Epithelial cell of alveolus of lung (primary cell): ENCODE measurements at places on chromosomes 7 and 10. TPM values are rescaled to one million over a fixed set of nuclear protein-coding genes. Genes with fewer than 3 reads are reported as not detected.

The SCART1 gene
- 0.26 and 1.4 TPM in 2 replicates for total RNA-seq

The CALML5 gene
- not detected in 2 replicates for total RNA-seq

The LARP4B gene
- 32.8 and 49.4 TPM in 2 replicates for total RNA-seq

The TMEM213 gene
- not detected in 2 replicates for total RNA-seq
